Activated naive CD4-positive, alpha-beta T cell treated with Interleukin-2 at 50 U/mL for 16 hours (primary cell): ENCODE measurements at places on chromosomes 6 and 20.

DNA sequence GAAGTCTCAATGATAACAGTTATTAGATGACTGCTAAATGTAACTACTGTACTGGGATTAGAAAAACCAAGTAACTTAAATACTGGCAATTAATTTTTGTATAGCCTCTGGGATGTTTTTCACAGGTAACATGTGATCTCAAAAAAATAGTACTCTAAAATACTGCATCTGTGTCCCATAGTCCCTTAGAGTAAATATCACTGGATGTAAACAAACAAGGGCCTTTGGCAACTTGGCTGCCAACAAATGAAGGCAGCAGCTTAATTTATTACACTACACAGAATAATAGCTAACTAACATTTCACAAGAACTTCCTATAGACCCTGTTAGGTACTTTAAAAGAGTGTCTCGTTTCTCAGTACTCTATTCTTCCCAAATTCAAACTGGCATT lies 14.0 kb downstream of the ARHGAP18 start:
- DNase-seq, result no peak

DNA sequence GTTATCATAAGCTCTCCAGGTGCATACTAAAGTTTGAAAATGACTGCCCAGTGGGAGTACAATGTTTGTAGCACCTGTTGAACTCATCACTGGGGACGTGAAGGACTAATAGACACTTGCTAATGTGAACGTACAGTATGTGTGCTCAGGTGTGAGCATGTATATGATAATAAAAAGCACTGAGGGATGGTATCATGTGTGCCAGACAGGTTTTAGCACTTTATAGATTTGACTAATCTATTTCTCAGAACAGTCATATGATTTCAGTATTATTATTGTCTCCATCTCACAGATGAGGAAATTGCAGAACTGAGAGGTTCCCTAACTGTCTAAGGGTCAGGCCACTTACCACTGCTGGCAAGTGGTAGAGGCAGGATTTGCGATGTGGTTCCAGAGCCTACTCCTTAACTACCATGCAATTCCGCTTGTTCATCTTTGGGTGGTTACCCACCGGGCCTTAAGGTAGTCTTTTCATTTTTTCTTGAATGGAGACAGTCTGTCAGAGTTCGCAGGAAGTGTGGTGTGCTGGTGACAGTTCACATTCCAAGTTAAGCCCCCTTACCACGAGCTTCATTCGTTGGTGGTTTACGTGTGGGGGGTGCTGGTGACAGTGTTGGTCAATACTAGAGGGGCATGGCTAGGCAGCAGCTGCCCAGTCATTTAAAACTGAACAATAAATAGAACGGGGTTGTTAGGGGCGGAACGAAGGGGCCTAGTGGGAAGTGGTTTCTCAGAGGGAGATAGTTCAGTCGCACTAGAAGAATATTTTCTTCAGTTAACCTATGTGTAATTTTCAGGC lies 46.8 kb downstream of the RREB1 start:
- no peak for DNase-seq

DNA sequence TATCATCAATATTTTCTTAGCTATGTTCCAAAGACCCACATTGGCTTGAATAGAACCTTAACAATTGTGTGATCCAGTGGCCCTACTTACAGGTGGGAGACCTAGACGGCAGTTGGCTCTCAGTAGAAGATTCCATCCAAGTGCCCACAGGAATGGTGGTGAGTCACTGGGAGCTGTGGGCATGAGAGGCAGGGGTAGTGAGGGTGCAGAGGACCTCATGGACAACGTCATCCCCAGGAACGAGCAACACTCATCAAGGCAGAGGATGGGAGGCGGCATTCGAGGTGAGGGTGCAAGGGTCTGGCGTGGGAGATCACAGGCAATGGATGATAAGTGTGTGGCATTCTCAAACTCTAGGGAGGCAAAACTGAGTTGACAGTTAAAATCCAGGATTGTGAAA lies 17.5 kb upstream of the SPO11 start:
- no peak for DNase-seq

DNA sequence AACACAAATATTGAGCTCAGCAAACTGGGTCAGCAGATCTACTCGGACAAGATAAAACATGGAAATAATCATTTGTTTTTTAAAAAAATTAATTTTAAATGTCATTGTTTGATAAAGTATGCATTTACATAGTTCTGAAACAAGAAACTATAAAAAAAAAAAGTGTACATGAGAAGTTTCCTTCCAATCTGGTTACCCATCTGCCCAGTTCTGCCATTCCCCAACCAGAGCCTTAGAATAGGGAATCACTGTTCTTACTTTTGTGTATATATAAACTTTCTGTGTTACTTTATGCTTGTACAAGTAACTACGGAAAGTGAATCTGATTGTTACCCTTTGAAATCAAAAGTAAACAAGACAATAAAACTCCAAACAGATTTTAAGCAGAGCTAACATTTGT lies 791.4 kb downstream of the HACE1 start:
- no peak for DNase-seq
